ENCODE measurements at places on chromosomes 11 and 22.

DNA sequence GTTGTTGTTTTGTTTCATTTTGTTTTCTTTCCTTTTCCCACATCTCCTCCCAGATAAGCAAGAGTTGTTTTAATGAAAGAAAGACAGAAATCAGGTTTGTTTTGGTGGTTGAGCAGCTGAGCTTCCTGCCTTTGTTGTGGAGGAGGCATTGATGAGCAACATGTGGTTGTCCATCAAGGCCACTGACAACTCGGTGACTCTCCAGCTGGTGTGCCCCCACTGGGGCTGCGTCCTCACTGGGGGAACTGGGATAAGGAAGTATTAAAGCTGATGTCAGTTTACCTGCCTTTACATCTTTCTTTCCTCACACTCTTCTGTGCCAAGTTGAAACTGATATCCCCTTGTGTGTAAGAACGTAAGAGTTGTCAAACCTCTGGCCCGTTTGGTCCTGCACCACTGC lies 5.9 kb downstream of the VPS26B start:
- no peak for DNase-seq

DNA sequence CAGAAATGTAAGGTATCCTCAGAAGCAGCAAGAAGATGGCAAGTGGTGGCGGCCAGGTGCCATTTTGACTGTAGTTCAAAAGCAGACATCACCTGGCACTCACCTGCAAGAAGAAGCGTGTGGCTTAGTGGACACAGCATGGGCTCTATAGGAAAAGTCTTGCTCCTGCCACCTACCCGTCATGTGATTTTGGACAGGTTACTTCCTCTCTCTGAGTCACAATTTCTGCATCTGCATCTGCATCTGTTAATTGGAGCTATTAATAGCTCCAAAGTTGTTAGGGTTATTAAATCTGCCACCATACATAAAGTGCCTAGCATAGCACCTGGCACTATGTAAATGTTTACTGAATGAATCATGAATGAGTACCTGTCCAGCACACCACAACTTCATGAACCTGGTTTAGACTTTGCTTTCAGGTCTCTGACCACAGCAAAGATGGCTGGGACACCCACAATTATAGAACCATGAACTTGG lies 16.8 kb downstream of the RAB30 start:
- no peak for DNase-seq

GRCh38 chr22:46089426-46090035 lies 60.8 kb upstream of the PPARA start:
- DNase-seq = no peak

DNA sequence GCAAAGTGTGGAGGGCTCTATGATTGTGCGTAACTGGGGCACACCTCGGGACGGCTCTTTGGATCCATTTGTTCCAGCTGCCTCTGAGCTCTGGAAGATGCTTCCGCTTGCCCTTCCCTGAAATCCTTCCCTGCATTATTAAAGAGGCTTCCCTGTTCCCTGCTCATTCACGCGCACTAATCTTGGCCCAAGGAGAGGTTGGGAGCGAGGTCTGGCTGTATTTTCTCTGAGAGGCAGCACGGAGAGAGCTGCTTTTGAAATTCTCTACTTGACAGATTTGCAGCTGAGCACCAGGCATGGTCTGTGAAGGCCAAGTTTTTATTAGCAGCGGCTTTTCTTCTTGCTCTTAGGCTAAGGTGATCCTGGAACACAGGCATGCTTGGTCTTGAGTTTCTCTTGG lies 94.8 kb upstream of the NTM start:
- no peak for DNase-seq

DNA sequence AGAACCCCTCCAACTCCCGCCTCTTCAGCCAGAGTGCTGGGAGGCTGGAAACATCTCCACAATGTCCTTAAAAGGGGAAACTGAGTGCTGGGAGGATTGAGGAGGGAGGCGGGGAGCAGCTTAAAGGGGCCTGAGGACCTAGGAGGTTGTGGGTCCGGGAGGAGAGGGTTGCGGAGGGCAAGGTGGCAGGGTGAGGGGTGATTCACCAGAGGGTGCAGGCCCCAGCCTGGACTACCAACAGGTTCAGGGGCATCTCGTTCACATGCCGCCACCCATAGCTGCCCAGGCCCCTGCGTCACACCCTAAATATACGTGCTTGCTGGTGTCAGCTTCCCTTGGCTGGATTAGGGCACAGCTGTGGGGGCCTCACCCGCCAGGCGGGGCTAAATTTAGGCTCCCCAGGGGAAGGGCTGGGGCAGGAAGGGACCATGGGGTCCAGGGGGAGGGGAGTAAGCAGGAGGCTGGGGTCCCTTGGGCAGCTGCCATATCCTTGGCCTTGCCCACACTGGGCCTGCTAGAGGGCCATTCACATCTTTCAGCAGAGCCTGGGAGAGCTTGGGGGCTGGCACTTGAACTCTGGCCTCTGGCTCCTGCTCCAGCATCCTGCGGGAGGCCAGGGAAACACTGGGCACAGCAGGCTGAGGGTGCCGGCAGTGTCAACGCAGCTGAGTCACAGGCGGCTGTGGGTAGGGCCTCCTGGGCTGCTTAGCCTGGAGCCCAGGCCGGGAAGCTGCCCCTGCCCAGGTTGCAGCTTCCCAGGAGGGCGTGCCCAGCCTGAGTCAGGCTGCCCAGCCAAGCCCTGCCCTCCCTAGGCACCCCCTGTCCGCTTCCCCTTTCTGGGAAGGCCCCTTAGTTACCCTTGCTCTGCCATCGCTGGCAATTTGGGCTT lies 1.3 kb downstream of the EHBP1L1 start:
- no peak for DNase-seq

DNA sequence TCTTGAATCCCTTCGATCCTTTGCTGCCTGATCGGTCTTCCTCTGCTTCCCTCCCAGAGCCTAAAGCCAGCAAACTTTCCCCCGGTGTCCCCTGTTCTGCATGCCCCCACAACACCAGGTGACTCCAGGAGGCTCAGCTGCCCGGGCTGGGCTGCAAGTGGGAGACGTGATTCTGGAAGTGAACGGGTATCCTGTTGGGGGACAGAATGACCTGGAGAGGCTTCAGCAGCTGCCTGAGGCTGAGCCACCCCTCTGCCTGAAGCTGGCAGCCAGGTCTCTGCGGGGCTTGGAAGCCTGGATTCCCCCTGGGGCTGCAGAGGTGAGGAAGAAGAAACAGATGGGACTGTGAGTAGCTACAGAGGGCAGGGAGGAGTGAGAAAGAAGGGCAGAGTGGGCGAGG lies 3.6 kb downstream of the NHERF4 start:
- DNase-seq = no peak

- DNase-seq = peak; percentile 41
Measured at GRCh38 chr11:134613646-134614045, 201.6 kb upstream of the B3GAT1 start.

- DNase-seq = no peak
Measured at GRCh38 chr22:49179175-49179574, 648.5 kb downstream of the BRD1 start.

DNA sequence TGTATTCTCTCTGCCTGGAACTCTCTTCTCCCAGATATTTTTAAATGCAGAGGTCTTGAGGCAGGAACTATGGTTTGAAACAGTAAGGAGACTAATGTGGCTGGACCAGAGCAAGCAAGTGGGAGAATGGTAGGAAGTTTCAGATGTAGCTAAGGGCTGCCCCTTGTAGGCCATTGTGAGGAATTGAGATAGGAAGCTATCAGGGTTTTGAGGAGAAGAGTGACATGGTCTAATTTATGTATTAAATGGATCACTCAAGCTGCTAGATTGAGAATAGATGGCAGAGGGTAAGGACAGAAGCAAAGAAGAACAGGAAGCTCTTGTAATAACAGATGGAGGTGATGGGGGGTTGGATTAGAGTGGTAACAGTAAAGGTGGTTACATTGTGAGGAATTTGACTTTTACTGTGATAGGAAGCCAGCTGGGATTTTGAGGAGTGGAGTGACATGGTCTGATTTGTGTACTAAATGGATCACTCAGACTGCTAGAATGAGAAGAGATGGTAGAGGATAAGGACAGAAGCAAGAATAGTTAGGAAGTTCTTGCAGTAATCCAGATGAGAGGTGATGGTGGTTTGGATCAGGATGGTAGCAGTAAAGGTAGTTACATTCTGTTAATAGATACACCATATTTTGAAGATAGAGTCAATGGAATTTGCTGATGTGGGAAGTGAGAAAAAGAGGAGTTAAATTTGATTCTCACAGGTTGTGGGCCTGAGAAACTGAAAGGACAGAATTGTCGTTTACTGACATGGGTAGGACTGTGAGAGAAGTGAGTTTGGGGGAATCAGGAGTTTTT lies 63.0 kb downstream of the HIPK3 start:
- DNase-seq = no peak

- no peak for DNase-seq
Measured at GRCh38 chr11:70416881-70417280, 18.6 kb downstream of the CTTN start.

- DNase-seq = no peak
Measured at GRCh38 chr11:43644621-43645299, 35.8 kb upstream of the HSD17B12 start.

GRCh38 chr11:15912825-15913224 lies 443.5 kb downstream of the SOX6 start:
- no peak for DNase-seq

DNA sequence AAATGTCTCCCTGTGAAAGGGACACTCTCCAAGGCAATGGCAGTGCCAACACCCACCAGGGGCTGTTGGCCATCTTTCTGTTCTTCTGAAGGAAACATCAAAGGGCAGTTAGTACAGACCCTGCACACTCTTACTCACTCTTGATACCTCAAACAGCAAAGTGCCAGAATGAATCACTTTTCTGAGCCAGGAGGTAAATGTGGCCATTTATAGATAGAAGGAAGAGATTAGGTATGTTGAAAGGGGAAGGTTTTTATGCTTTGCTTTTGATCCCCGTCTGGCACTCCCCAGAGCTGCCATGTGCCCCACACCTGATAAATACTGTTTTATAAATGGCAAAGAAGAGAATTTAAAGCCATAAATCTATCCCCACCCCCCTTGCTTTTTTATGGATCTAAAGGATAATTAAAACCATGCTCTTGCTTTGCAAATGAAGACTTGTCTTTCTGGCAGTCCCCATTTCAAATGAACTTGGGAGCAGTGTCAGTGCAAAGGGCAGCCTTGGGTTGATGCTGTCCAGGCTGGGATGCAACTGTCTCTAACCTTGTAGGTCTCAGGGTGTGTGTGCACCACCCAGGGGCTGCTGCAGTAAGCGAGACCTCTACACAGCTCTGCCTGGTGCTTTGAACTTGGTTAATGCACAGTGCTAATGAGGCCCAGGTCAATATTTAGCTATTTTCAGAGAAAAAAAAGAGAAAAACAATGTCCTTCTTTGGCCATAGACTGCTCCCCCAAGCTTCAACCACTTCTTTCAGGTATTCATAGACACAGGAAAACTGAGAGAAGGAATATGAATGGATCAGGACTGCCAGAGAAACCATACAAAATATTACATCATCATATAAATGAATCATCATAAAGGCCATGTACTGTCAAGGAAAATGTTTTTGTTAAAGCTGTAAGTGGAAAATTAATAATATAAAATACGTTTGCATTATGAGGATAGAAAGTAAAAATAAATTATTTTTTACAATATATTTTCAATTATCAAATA lies 207.5 kb downstream of the ETS1 start:
- no peak for DNase-seq

GRCh38 chr22:28815111-28815510 lies 14.7 kb upstream of the XBP1 start:
- no peak for DNase-seq

DNA sequence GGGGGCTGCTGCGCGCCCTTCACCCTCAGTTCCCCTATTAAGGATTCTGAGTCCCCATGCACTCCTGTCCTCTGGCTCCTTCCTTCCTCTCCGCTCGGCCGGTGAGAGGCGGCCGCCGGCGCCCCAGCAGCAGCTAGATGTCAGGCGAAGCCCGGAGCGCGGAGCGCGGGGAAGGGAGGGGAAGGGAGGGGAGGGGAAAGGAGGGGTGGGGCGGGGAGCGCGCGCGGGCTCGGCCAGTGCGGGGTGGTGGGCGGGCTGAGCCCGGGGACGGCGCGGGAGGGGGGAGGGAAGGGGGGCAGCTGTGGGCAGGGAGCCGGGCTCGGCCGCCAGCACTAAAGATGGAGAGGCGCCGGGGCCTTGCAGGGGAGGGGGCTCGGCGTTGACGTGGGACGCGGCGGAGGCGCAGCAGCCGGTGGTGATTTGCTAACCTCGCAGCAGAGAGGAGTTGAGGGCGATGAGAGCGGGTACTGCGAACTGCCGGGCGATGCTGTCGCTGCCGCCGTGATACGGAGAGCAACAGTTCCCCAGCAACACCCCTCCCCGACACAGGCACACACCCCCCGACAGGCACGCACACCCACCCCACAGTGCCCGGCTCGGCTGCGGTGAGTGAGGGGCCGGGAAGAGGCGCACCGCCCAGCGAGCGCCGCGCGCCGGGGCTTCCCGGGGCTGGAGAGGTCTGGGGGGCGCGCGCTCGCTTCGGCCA lies at the start of gene ZBTB16:
ZBTB16 (plus strand) TSS at position 434 of the 706 bp plus-strand sequence. CDS start 3,590 bp downstream, outside the sequence.
- DNase-seq = no peak

- DNase-seq = no peak
Measured at GRCh38 chr11:67558084-67558772, 25.4 kb upstream of the GSTP1 start.

GRCh38 chr11:65446446-65447277 lies 24.1 kb downstream of the NEAT1 start:
- no peak for DNase-seq

- no peak for DNase-seq
Measured at GRCh38 chr11:9362393-9362863, 22.0 kb upstream of the IPO7 start.

GRCh38 chr11:110125632-110126031 lies 32.4 kb downstream of the ZC3H12C start:
- DNase-seq = no peak

DNA sequence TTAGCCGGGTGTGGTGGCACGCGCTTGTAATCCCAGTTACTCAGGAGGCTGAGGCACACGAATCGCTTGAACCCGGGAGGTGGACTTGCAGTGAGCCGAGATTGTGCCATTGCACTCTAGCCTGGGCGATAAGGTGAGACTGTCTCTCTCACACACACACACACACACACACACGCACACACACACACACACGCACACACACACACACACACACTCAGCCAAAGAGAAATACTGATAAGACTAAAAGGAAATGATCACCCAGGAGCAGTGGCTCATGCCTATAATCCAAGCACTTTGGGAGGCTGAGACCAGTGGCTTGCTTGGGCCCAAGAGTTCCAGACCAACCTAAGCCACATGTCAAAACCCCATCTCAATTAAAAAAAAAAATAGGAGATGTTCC lies 20.8 kb downstream of the HSPA8 start:
- no peak for DNase-seq

- no peak for DNase-seq
Measured at GRCh38 chr11:87473174-87473573, 435.4 kb downstream of the TMEM135 start.

DNA sequence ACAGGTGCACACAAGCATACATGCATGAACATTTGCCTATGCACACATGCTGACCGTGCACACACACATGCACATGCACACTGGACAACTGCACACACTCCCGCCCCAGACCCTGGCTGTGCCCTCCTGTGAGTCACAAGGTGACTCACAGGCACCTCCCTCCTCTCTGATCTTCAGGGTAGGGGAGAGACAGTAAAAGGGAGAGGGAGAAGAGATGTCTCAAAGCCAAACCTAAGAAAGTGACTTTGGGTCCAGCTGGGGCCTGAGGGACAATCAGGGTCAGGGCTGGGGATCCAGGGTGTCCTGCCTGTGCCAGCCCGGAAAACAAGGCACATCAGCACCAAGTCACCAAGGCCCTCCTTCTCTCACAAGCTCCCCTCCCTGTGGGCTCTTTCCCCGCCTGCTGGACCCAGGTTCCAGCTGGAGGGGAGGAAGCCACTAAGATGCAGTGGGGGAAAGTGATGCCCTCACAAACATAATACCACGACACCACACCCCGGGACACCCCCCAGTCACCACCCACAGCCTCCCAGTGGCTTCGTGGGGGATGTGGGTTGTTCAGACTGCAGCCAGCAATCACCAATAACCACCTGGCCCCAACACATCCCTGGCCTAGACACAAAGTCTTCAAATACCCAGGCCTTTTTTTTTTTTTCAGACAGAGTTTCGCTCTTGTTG lies 39.3 kb downstream of the PDGFB start:
- DNase-seq = no peak
